GDM1 (cell line): ENCODE measurements at places on chromosomes 4 and X.

DNA sequence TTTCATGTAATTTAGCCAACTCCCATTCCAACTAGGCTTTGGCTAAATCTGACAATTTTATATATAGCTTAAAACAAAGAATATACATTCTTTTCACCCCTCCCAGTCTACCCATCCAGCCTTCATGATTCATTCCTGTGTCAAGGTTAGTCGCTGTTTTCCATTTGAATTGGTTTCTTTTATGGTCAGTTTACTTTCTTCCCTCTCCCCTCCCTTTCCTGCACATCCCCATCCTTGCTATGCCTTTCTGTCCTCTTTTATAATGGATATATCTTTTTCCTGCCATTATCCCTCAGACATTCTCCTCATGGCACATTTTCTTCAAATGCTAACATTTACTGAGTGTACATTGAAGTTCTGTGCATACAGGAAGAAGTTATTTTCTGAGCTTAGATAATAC is 4.7 kb downstream of the ZXDB start:
- DNase-seq: no peak

GRCh38 chr4:102819588-102820365 is 7.6 kb downstream of the UBE2D3 start:
- no peak for DNase-seq

DNA sequence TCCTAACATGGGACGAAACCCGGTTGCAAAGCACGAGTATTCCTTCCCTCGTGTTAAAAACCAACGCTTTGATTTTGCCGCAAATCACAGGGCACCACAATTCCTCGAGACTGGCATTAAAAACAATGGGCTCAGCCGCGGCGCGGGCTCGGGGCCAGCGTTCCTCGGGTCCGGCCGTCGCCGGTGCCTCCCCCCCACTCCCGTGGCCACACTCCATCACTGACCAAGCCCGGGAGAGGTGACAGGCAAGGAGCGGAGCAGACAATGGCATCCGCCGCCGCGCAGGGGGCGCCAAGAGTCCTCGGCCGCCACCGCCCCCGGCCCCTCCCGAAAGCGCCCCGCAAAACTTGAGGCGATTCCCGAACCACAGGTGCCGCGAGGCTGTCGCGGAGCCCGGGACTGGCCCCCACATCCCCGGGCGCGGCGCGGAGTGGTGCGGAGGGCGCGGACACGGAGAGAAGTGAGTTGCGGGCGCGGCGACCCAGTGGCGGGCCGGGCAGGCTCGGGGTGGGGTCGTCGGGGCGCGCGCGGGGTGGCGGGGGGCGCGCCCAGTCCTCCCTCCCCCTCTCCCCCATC is 445 bp downstream of the AP1S2 start:
- DNase-seq: no peak

DNA sequence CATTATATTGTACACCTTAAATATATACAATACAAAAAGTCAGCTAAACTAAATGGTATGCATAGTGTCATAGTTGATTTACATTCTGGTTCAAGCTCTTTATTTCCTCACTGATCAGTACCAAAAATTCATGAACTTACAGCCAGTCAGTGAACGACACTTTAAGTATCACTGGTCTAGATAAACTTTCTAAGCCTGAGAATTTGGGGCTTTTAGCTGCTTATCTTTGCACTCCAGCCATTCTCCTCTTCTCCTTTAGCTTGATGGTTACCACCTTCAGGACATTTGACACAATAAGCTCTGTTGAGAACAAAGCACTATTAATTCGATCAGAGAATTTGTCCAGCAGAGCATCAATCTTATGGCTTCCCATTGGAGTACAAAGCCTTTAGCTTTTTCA is 83.0 kb upstream of the ALG13 start:
- no peak for DNase-seq

GRCh38 chr4:165312506-165312905 is 15.0 kb upstream of the MSMO1 start:
- no peak for DNase-seq

GRCh38 chr4:71217688-71218087 is 121.1 kb upstream of the SLC4A4 start:
- DNase-seq: no peak

DNA sequence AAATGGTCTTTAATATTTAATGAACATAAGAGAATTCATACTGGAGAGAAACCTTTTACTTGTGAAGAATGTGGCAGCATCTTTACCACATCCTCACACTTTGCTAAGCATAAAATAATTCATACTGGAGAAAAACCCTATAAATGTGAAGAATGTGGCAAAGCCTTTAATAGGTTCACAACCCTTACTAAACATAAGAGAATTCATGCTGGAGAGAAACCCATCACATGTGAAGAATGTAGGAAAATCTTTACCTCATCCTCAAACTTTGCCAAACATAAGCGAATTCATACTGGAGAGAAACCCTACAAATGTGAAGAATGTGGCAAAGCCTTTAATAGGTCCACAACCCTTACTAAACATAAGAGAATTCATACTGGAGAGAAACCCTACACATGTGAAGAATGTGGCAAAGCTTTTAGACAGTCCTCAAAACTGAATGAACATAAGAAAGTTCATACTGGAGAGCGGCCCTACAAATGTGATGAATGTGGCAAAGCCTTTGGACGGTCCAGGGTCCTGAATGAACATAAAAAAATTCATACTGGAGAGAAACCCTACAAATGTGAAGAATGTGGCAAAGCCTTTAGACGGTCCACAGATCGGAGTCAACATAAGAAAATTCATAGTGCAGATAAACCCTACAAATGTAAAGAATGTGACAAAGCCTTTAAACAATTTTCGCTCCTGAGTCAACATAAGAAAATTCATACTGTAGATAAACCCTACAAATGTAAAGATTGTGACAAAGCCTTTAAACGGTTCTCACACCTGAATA is 35.6 kb downstream of the ZNF141 start:
- no peak for DNase-seq

DNA sequence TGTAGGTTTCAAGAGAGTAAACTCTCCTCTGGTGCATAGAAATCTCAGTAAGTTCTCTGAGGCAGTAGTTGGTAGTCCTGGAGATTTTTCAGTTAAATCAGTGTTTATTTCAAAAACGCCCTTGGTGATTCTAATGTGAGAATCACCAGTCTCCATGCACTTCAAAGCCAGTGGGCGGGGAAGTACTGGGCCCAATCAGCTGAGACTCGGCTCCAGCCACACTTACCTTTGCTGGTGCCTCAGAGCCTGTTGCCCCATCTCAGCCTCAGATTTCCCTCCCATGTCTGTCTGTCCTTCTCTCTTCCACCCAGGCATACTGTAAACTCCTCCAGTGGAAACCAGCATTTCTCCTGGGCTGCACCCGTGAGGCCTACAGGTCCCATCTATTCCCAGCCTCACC is 7.4 kb upstream of the MGST2 start:
- DNase-seq: no peak

GRCh38 chr4:162700358-162700757 is 466.3 kb downstream of the NAF1 start:
- DNase-seq: no peak

GRCh38 chr4:69838977-69839376 is 21.0 kb downstream of the SULT1E1 start:
- DNase-seq: no peak

- DNase-seq: no peak
Measured at GRCh38 chr4:164997324-164997723, 19.9 kb upstream of the TRIM61 start.

- DNase-seq: no peak
Measured at GRCh38 chr4:111923786-111924185, 221.5 kb upstream of the FAM241A start.

DNA sequence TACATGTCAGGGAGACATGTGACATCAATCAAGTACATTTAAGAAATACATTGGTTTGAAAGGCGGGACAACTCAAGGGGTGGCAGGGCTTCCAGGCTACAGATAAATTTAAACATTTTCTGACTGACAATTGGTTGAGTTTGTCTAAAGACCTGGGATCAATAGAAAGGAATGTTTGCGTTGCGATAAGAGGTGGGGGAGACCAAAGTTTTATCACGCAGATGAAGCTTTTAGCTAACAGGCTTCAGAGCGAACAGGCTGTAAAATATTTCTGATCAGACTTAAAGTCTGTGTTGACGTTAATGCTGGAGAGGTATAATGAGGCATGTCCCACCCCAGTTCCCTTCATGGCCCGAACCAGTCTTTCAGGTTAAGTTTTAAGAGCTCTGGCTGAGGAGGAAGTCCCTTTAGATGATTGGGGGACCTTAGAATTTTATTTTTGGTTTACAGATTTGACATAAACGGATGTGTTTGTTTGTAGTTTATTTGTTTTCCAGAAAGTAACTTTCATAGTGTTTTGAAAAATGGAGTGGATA is 346.7 kb upstream of the RASGEF1B start:
- no peak for DNase-seq

- no peak for DNase-seq
Measured at GRCh38 chrX:44952329-44953027, 79.5 kb downstream of the KDM6A start.

- no peak for DNase-seq
Measured at GRCh38 chrX:84907324-84907968, 96.2 kb upstream of the APOOL start.

GRCh38 chrX:124634363-124634762 is 288.0 kb downstream of the SH2D1A start:
- no peak for DNase-seq

DNA sequence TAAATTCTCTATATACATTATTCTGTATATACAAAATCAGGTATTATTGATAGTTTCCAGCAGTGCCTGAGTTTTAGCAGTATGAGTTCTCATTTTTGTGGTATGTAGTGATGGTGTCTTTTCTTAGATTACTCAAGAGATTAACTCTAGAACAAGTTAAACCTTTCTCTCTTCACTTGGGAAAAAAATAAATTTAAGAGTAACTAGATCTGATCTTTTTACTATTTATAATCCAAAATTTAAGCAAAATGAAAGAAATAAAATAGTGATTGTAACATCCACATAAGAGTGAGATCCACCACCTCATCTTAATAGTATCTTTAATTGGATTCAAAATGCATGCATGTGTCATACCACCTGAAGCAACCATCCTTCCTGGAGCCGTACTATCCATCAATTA is 124.1 kb upstream of the DDX3X start:
- DNase-seq: no peak

GRCh38 chrX:139842326-139843185 is 90.3 kb downstream of the ATP11C start:
- DNase-seq: no peak

- no peak for DNase-seq
Measured at GRCh38 chrX:150028692-150029091, 90.4 kb upstream of the EOLA2 start.

- no peak for DNase-seq
Measured at GRCh38 chr4:56906489-56907393, 959 bp upstream of the REST start.
